ENCODE measurements at places on chromosomes 3 and 15.

- DNase-seq = no peak
Measured at GRCh38 chr3:10615715-10616114, 110.3 kb upstream of the ATP2B2 start.

DNA sequence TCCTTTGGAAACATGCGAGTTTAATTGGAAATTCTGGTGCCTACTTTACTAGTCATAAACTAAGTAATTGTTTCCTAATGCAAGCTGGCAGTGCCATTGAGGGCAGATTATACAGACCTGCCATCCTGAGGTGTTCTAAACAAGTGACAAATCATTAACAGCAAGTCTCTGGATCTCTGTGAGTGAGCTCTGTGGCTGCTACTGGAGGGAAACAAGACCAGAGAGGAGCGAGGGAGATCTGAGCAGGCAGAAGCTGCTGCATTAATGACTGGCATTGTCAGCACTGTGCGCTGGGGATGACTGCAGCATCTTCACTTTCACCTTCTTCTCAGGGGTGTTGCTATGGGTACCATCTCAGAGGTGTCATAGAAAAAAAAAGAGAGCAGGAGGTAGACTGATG lies 308.4 kb upstream of the DPH6 start:
- DNase-seq = no peak

- DNase-seq = no peak
Measured at GRCh38 chr15:100596792-100597191, 5.2 kb downstream of the LINS1 start.

DNA sequence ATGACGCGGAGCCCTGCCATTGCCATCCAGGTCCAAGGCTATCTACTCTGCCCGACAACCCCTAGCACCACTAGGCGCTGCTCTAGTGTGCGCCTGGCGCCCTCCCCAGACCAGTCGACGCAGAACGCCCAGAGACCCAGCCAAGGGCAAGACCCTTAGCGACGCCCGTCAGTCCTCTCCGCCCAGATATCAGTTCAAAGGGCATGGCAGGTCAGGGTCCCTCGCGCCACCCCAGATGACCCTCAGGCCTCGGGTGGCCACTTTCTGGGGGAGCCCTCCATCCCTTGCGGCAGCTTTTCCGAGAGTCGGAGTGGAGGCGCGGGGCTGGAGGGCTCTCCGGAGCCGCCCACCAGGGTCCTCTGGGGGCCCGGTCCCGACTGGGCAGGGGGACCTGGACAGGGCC lies 371 bp upstream of the CLSTN2 start:
- DNase-seq = peak; percentile 83

GRCh38 chr3:51373658-51374421 lies 11.3 kb upstream of the MANF start:
- no peak for DNase-seq

- DNase-seq = no peak
Measured at GRCh38 chr15:95957861-95958260, 372.6 kb upstream of the NR2F2 start.

GRCh38 chr3:159062734-159063410 lies 261.0 kb downstream of the MFSD1 start:
- no peak for DNase-seq

DNA sequence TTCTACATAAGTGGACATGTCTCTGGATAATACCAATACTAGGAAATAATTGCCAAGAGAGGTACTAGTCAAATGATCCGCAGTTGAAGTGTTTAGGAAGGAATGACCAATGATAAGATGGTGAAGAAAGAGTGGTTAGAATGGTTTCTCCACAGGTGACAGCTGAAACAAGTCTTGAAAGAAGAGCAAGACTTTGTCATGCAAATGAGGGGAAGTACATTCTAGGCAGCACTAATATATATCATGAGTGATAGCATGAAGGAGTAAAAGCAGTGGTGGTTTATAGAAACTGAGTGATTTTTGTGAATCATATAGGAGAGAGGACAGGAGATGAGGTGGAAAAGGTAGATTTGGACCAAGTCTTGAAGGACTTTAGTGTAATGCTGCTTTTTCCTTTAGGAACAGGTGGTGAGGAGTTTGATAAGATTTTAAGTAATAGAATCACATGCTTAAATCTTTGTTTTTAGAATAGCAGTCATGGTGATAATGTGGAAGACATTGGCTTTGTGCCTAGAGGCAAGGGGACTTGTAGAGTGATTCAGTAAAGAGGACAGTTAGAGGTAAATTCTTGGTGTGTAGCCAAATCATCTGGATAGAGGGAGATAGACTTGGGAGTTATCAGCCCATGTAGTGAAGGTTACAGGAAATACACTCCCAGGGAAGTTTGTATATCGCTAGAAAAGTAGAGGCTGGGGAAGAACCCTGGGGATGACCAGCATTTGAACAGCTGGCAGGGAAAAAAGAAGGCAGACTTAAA lies 31.9 kb downstream of the SLMAP start:
- no peak for DNase-seq

DNA sequence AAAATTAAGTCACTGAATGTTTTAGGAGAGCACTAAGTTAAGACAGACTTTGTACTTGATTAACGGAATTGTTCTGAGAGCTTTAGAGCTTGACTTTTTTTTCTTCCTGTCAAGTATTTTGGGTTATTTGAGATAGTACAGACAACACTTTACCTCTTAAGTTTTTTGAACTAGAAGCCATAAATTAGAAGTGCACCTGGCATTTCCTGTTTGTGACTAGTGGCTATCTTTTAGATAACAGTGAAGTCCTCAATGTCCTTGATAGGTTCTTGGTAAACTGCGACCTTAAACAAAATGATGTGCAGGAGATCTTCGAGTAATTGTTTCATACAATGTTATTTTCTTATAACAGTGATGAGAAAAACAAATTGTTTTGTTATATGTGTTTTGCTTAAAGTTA lies 213.9 kb downstream of the TP63 start:
- DNase-seq = no peak

GRCh38 chr3:115022835-115023398 lies 124.2 kb downstream of the ZBTB20 start:
- DNase-seq = no peak

DNA sequence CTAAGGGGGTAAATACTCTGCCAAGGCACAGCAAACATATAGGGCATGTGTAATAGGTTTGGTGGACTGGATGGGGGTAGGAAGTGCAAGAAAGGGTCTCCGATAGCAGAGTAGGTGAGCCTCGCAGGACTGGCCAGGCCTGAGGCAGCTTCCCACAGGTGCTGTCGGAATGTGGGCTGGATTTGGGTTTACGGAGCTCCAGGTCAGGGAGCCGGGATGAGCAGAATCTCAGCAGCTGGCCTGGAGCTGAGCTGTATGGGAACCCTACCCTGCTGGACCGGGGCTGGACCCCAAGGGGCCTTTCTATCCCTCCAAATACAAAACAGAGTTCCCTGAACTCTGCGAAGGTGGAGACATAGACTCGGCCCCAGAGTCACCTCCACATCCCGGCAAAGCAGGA lies 15.0 kb downstream of the KLF15 start:
- no peak for DNase-seq

- no peak for DNase-seq
Measured at GRCh38 chr15:81981908-81982307, 63.9 kb downstream of the MEX3B start.

GRCh38 chr15:85702321-85703101 lies 92.2 kb downstream of the KLHL25 start:
- no peak for DNase-seq

GRCh38 chr3:141557961-141558706 lies 71.3 kb downstream of the RASA2 start:
- no peak for DNase-seq

DNA sequence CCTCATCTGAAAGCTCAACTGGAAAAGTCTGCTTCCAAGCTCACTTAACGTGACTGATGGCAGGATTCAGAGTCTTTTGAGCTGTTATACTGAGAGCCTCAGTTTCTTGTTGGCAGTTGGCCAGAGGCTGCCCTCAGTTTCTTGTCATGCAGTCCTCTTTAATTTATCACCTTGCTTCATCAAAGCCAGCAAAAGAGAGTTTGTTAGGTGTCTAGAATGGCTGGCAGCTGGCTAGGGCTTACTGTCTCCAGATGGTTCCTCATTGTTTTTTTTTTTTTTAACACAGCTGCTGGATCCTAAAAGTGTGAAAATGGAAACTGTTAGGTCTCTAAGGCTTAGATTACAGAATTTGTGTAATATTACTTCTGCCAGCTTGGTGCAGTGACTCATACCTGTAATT lies 310.6 kb downstream of the PDCD6IP start:
- DNase-seq = no peak

DNA sequence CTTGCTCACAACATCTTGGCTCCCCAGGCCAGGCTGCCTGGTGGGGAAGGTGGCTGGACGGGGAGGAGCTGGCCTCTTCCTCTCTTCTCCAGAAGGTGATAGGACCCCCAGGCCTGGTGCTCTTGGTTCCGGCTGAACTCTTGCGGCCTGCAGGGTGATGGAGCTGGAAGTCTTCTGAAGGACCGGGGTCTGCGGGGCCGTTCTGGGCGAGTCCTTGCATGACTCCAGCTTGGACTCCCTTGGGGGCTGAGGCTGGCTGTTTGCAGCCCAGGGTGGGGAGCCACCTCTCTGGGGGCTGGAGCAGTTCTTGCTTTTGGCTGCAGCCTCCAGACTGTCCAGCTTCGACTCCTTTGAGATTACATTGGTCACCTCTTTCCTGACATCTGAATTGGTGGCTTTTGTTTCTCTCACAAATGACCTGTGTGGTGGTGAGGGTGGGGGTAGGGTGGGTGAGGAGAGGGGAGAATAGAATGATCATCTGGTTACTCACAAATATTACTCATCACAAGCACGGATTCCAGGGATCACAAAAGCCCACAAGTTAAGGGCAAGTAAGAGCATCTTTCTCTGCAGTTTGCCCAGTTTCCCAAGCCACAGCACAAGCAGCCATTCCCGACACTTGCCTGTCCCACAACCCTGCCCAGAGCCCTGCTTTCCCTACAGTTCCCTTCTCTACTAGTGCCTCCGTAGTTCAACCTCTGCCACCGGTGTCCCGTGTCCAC lies 149.1 kb upstream of the HACD2 start:
- no peak for DNase-seq

- no peak for DNase-seq
Measured at GRCh38 chr15:78037779-78038305, 39.7 kb downstream of the TBC1D2B start.

DNA sequence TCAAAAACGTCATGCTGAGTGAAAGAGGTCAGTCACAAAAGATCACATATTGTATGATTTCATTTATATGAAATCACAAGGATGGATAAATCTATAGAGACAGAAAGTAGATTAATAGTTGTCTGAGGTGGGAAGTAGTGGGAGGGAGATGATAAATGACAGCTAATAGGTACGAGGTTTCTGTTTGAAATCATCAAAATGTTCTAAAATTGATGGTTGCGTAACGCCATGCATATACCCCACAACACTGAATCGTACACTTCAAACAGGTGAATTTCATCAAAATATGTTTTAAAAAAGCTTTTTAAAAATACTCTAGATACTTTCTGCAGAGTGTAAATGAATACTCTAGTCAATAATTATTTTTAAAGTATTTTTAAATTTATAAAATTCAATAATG lies 303.0 kb upstream of the STAC start:
- DNase-seq = no peak

DNA sequence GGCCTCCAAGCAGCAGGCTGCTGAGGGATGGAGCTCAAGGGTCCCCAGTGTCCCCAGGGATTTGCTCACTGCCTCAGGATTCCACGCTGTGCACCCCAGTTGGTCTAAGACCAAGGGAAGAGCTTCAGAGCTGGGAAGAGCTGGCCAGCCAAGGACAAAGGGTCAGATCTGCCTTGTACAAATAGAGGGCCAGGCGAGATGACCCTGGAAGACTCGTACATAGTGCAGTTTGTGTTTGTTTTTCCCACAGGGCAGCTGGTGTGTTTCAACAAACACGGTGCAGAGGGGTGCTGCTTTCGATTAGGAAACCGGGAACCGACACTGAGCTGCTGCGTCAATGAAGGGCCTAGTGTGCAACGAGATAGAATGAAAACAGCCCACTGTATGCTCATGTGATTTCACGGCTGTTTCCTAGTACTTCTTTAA lies 56.1 kb upstream of the TRPM1 start:
- DNase-seq = no peak

DNA sequence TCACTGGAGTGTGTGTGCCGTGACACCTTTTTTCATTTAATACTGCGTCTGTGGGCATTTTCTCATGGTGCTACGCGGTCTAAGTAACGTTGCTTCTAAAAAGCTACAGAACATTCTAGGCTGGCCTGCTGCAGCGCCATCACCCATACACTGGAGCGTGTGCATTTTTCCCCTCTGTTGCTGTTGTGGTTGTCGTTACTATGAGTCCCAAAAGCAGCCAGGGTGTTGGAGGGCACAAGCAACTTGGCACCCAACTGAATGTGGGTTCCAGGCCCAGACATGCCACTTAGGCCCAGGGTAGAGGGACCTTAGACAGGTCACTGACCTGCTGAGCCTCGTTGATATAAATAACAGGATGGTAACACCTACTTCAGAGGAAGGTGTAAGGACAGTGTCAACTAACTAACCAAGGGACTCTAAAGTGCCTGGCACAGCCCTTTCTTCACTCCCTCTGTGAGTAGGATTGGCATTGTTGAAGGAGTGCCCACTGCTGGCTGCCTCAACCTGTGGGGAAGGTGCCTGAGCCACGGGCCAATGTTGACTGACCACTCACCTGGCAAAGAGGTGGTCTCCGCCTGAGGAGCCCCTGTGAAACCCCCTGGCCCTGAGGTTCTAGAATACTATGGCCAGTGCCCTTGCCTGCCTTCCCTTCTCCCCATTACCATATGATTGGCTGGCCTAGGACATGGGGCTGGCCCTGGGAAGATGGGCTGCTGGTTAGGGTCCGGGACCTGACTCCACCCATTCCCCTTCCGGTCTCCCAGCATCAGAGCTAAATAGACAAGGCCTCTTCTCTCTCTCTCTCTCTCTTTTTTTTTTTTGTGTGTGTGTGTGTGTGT lies 3.5 kb downstream of the CSK start:
- no peak for DNase-seq

- no peak for DNase-seq
Measured at GRCh38 chr3:3170998-3171397, 8.5 kb downstream of the CRBN start.

DNA sequence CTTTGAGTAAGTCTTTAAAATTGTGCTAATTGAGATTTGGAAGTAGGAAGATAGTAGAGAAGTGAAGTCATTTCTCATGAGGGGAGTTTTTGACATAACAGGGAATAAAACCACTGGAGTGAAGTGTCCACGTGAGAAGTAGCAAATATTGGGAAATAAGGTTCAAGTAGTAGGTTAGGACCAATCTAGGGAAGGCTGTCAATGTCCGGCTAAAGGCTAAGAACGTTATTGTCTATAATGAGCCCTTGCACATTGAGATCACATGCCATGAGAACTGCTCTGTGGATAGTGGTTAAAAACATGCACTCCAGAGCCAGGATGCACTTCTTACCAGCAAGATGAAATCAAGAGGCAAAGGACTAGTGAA lies 459.9 kb upstream of the TPRG1 start:
- DNase-seq = no peak

GRCh38 chr3:181901626-181902025 lies 189.9 kb downstream of the SOX2 start:
- no peak for DNase-seq

GRCh38 chr15:54208786-54209185 lies 230.5 kb downstream of the UNC13C start:
- DNase-seq = no peak

DNA sequence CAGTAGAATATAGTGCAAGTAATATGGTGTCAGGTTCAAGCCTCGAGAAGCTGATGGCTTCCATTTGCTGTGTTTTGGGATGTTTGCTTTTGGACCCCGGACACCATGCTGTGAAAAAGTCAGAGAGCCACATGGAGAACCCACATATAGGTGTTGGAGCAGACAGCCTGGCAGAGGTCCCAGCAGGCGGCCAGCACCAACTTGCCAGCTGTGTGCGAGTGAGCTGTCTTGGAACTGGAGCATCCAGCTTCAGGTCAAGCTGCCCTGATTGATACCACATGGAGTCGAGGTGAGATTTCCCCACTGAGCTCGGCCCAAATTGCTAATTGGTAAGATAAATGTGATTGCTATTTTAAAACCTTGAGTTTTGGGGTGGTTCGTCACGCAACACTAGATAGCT lies 185.7 kb upstream of the TBL1XR1 start:
- DNase-seq = no peak

Data from NCI-H2081 (cell line).